ENCODE measurements at places on chromosomes 5 and 9.
A peak's percentile ranks its signal among the peaks of the same experiment; 100 is the strongest.

DNA sequence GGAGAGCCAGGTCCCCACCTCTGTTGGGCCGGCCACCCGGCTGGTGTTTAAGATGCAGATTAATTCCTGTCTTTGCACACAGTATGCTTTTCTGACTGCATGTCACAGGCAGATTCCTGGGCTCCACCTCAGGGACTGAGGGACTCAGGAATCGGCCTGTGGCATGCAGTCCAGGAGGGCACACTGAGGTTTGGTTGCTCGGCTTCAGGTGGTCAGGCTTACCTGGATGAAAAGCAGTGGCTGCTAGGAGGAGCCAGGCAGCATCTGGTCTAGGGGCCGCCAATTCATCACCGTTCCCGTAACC is 1.1 kb downstream of the WDR5 start:
- DNase-seq: no peak
- peak overlapping the region; percentile 51 for H3K27ac ChIP-seq
- peaks cover 48% of the 10 kb centered on the region for H3K4me1 ChIP-seq
- peak overlapping the region; percentile 93 for H3K4me3 ChIP-seq
- H3K27me3 ChIP-seq: no peaks in the 10 kb centered on the region
- H3K36me3 ChIP-seq: no peaks in the 10 kb centered on the region

- no peak overlapping the region for H3K4me3 ChIP-seq
- H3K27ac ChIP-seq: no peak overlapping the region
- H3K4me1 ChIP-seq: no peaks in the 10 kb centered on the region
- DNase-seq: no peak
- H3K27me3 ChIP-seq: no peaks in the 10 kb centered on the region
These were observed 11.4 kb downstream of the BHMT start for GRCh38 chr5:79122973-79123372.

DNA sequence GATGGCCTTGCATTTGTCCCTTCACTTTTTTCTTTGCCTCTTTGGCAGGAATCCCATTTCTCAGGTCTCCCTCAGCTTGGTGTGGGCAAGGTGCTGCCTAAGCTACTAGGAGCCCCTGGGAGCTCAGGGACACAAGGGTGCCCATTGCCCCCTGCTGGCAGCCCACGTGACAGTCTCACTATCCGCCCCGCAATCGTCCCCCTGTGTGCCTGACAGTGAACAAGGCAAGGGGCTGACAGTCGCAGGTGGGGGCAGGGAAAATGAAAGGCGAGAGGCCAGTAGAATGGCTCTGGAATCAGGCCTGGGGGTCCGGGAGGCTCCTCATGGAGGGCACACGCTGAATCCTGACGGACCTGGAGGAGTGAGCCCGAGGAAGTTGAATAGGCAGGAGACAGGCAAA is 2.0 kb upstream of the PCDH12 start:
- H3K36me3 ChIP-seq: no peaks in the 10 kb centered on the region
- H3K4me1 ChIP-seq: no peaks in the 10 kb centered on the region

DNA sequence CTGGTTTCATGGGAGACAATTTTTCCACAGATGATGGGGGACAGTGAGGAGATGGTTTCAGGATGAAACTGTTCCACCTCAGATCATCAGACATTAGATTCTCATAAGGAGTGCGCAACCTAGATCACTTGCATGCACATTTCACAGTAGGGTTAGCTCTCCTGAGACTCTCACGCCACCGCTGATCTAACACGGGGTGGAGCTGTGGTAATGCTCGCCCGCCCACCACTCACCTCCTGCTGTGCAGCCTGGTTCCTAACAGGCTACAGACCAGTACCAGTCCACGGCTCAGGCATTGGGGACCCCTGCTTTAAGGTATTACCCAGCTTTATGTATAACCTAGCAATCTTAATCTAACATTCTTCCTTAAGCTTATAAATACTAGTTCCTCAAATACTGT is 35.6 kb downstream of the TTC39B start:
- no peak overlapping the region for H3K27ac ChIP-seq
- no peaks in the 10 kb centered on the region for H3K27me3 ChIP-seq
- H3K4me3 ChIP-seq: no peak overlapping the region
- no peaks in the 10 kb centered on the region for H3K4me1 ChIP-seq
- no peaks in the 10 kb centered on the region for H3K36me3 ChIP-seq

Data from vagina (tissue), 2 donors.